ENCODE measurements at places on chromosomes 13 and 19.

DNA sequence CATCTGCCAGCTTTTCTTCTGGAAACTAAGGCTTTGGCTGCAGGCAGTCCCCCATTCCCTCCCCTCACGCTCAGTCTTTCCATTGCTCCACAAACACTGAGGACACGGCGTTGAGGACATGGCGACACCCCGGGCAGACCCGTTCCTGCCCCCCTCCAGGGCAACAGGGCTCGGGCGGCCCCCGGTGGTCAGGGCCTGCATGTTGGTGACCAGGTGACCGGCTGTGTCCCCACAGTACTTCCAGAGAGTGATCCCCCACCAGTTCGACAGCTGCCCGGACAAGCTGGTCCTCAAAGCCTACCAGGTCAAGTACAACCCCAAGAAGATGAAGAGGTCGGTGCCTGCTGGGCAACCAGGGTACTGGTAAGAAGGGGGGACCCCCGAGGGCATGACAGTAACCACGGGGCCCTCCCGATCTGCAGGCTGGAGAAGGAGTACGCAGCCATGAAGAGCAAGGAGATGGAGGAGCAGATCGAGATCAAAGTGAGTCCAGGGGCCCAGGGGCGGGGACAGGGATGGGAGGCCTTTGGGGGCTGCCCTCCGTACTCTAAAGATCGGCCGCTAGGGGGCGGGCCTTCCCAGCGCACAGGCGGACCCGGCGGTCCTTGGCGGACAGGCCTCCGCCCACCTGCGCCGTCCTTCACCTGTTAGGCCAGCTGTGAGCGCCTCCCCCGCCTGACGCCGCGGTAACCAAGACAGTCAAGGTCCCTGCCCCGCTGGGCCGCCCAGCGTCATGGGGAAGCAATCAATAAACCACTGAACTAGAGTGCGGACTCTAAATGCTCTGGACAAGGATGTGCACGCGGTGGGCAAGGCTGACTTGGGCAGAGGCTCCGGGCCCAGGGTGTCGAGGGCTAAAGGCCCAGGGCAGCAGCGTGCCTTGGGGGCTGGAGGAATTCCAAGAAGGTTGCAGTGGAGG is 21.1 kb downstream of the PRR36 start:
- peak; percentile 81 for DNase-seq

DNA sequence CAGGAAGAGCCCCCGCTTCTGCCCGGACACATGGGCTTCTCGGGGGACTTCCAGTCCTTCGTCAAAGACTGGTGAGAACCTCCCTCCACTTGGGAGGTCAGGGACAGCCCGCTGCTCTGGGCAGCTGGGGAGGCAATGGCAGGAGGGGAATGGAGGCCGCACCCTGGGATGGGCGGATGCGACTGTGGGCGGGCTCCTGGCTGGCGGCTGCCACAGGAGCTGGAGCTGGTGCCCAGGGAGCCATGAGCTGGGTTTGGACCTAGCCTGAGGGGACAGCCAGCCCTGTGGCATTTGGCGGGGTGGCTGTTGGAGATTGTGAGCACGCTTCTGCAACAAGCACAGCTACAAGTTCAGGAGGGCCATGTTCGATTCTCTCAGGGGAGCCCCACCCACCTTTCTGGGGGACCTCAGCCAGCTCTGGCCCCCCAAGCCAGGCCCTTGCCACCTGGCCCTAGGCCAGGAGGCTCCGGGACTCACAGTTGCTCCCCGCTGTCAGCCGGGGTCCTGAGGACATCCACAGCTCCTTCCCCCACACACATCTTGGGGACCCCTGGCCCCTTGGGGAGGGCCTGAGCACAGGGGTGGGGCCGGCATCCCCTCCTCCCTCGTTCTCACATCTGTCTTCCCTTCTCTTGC is 3.0 kb upstream of the TGFBR3L start:
- DNase-seq: no peak

GRCh38 chr13:48158915-48159314 is 64.0 kb upstream of the MED4 start:
- no peak for DNase-seq

DNA sequence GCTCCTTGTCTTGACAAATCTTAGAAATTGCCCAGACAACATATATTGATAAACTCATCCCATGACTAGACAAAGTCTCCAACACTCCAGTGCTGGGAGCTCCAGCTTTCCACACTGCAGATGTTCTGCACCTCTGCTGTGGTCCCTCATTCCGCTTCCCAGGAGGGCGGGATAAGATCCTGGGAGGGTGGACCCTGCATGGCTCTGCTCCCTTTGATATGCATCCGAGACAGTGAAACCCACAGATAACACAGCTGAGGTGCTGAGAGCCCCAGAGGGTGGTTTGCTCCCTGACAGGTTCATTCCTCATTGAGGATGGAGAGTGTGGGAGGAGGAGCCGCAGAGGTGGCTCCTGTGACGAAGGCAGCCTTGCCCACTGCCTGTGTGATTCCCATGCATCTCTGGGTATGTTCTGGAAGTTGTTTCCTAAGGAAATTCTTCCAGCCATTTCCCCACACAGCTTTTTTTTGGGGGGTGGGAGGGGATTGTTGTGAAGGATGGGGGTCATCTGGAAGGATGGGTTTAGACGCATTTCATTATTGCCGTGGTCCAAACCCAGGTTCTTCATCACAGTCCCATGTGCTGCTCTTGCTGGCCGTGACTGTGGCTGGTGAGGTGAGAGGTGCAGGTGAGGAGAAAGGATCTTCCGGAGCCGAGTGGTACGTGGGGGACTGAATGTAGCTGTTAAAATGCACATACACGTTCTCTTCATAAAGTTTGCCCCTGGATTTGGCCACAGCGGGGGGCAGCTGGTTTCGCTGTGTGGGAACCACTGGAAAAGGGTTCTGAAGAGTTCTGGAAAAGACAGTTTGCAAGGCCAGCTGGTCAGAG is 46.4 kb downstream of the SLC7A9 start:
- DNase-seq: no peak

GRCh38 chr19:17751103-17751911 is at the start of gene FCHO1:
FCHO1 (plus strand) TSS chr19:17751477; CDS start chr19:17755165, 3,688 bp downstream.
- peak; percentile 55 for DNase-seq

DNA sequence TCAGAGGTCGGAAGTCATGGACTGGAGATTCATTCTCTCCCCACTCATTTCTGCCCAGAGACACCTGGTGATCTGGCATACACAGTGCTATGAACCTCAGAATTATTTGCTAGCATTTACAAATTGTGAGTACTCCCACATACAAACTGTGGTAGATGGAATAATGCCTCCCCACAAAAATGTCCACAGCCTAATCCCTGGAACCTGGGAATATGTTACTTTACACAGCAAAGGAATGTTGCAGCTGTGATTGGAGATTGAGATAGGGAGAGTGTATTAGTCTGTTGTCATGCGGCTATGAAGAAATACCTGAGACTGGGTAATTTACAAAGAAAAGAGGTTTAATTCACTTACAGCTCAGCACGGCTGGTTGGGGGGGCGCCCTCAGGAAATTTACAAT is 3.1 kb upstream of the UQCRFS1 start:
- no peak for DNase-seq

DNA sequence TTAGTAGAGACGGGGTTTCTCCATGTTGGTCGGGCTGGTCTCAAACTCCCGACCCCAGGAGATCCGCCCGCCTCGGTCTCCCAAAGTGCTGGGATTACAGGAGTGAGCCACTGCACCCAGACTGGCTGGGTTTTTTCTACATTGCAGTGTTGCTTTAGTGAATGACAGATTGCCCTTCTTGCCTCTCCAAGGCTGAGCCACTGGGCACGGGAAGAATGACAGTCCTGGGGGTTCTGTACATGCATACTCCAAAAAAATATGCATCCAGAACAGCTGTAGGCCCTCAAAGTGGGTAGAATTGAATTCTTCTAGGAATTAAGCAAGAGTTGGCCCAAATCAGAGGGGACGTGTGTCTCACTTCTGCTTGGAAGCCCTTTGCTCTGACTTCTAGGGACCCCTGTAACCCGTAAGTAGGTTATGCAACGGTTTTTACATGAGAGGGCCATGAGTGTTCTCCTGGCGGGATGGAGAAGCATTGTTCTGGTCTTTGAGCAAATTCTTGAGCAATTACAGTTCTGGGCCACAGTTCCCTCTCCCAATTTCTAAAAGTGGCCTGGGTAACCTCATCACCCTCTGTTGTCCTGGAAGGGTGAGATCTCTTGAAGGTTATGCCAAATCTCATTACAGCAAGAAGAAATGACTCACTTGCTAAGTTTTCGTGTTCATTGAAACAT is 3.6 kb downstream of the ACTN4 start:
- no peak for DNase-seq

DNA sequence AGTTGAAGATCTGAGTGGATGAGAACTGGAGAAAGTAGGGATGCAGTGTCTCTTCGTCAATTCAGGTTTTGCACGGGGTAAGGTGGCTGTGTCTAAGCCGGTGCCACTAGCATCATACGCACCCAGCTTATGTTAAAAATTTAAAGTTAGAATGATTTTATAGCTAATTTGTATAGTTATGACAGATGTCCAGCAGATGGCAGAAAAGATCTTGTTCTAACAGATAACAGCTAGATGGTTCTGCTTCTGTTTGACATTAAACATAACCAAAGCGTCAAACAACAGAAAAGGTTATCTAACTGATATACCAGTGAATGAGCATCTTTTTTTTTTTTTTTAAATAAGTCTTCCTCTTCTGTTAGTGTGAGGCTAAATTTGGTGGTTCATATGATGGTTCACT is 18.8 kb upstream of the EDDM13 start:
- DNase-seq: no peak

GRCh38 chr13:87459419-87459818 is 211.8 kb upstream of the SLITRK5 start:
- no peak for DNase-seq

- no peak for DNase-seq
These were observed 17.1 kb downstream of the NAA16 start for GRCh38 chr13:41327994-41328790.

DNA sequence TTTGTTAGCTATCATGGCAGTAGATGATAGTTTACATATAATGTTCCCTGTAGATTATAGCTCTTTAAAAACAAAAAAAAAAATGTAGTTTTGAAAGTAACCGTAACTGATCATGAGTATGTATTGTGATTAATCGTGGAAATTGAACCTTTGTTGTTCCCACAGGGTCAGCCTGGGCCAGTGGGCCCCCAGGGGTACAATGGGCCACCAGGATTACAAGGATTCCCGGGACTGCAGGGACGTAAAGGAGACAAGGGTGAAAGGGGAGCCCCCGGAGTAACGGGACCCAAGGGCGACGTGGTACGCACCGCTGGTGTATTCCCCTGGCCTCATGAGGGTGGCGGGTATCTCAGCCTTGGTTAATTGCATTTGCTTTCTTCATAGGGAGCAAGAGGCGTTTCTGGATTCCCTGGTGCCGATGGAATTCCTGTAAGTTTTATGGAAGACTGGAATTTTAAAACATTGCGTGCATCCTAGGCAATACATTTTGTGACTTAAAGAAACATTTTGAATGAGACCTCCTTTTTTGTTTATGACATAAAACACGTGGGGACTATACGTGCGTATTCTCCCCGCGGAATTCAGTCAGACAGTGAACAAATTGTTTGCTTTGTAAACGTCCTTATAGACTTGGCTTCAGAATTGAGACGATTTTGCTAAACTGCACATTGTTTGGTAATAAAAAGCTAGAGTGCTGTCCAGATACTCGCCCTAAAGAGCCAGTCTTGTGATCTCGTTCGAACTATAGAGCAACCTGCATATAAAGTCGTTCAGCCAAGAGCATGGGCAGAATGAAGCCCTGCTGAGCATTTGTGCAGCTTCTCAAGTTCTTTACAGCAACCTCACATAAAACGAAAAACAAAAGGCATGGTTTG is 117.7 kb downstream of the COL4A2 start:
- DNase-seq: no peak

DNA sequence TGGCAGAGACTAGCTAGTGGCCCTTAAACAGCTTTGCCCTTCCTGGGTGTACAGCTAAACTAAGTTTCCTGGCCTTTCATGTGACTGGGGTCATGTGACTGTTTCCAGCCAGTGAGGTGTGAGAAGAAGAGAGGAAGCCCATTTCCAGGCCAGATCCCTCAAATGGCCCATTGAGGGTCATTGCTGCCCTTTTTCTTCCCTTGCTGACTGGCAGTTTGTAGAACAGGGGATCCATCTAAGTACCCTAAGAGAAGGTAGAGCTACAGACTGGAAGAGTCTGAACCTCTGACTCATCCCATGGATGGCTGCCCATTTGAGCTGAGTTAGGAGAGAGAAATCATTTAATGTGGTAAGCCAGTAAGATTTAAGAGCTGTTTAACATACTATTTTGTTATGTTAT is 2.8 kb downstream of the SWSAP1 start:
- no peak for DNase-seq

DNA sequence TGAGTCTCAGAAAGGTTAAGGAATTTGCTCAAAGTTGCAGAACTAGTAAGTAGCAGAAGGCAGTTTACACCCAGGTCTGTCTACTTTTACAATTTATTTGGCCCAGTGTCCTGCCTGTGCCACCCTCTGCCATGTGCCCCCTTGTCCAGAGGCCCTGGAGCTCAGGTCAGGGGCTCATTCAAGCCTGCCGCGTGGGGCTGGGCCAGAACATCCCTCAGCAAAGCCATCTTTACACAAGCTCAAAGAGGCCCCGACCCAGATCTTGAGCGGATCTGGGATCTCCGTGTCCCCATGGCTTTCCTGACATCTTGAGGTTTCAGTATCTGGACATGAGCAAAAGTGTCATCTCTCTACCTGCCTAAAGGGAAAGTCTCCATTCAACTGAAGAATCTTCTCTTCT is 76.4 kb upstream of the VSTM2B start:
- no peak for DNase-seq

- DNase-seq: no peak
These were observed 263.7 kb upstream of the PCDH9 start for GRCh38 chr13:67493835-67494234.

DNA sequence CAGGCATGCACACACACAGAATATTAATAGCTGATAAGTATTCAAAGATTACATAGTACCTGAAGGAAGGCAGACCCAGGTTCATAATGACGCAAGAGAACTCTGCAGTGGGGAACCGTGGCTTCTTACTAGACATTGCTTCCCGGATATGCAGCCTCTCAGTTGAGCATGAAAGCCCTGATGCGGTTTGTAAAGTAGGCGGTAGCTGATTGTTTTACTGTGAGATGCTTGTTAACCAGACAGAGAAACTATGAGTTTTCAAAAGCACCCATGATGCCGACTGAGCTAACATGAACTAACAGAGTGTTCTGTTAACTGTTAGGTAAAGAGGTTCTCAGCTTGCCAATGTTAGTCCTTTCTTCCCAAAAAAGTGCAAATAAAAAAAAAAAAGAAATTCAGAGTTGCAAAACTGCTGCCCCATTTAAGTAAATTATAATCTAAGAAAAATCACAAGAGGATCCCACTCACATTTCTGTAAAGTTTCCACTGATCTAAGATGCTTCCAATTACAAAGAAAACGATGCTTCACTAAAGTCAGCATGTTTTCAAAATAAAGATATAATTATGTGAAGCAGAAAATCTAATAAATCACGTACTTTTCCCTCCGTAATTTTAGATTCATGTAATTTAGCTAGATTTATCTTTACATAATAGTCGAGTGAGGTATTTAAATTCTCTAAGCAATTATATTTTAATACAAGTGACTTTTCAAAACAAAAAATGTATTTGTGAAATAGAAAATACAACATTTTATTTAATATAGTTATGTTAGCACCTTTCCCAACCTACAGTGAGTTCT is 2.2 kb downstream of the FLT1 start:
- no peak for DNase-seq

- no peak for DNase-seq
These were observed 25.9 kb upstream of the ABCC4 start for GRCh38 chr13:95327190-95327589.

All from femur (tissue), 1 donor.